Mammary epithelial cell (primary cell): ENCODE measurements at places on chromosomes 7 and 10.
A peak's percentile ranks its signal among the peaks of the same experiment; 100 is the strongest.

GRCh38 chr10:14697281-14697680, 77.4 kb downstream of the FAM107B start:
- no peak for DNase-seq

DNA sequence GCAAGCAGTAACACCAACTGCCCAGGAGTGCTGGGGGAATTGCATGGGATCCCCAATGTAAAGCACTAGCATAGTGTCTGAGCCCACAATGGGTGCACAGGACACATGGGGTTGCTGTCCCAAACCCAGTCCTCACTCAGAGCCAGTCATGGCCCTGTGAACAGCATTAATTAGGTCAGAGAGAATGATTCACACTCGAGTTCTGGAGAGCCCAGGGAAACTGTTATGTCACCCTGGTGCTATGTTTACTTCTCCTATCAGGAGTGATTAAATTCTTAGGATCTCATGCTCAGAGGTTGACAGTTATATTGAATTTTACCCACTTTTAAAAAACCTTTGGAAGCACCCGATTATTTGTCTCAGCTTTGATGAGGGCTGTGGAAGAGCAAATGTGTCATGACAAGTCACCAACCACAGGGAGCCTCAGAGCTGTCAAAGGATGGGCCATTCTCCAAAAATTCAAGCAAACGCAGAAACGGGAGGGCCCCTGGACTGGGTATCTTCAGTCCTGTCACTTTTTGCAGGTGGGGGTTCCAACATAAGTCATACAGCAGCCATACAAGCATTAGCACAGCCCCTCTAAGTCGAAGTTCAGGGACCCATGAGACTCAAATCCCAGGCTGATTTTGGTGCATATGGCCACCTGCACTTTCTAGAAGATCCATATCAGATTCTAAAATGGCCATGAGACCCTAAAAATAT, 1.3 kb upstream of the RASSF4 start:
- peak; percentile 60 for DNase-seq

- DNase-seq = no peak
Observed at GRCh38 chr10:127345231-127345965, 149.0 kb upstream of the INSYN2A start.

DNA sequence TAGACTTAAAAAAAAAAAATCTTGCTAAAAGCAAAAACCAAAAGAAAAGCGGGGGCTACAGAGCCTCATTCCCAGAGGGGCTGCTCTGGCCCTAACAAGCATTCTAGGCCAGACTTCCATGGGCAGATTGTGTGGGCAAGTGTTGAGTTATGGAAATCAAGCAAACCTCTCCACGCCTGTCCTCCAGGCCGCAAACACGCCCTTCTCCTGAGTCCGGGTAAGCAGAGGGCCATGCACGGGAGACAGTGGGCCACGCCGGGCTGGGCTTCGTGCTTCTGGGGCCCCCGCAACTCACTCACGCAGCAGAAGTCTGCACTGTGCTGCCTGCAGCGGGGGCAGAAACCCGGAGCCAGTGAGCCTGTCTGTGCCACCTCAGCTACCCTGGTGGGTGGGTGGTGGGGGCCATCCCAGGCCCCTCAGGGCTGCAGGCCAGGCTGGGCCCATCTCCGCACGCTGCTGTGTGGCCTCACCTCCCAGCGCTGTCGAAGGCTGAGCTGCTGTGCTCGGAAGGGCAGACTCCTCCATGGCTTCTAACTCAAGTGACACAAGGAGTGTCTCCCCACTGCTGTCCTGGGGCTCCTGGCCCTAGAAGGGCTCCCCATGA, 125.6 kb downstream of the FAM53B start:
- no peak for DNase-seq

GRCh38 chr10:70379581-70380176, 2.7 kb downstream of the LRRC20 start:
- no peak for DNase-seq

DNA sequence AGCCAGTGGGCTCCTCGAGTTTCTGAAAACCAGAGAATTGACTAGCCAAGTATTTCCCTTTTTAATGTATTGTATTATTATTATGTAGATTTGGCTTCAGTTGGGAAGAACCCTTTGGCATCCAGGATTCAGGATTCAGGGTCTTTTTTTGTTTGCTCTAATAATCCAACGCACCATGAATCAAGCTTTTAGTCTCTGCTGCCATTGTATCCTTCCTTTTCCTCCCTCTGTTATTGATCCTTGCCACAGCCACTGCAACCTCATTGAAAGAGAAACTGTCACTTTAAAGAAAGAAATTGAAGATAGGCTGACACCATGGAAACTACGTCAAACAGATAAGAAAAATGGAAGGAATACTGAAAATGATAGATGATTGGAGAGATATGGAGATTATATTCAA, 150.0 kb downstream of the CHRM2 start:
- DNase-seq = no peak
